ENCODE measurements at places on chromosomes 6 and 20.

- H3K27ac ChIP-seq, result no peak overlapping the region
- H3K4me1 ChIP-seq, result peaks cover 19% of the 10 kb centered on the region
- no peak overlapping the region for H3K4me3 ChIP-seq
Measured at GRCh38 chr6:25670208-25670607, 18.2 kb downstream of the SCGN start.

GRCh38 chr6:7906741-7907140, 3.8 kb downstream of the TXNDC5 start:
- DNase-seq, result no peak
- no peak overlapping the region for H3K4me3 ChIP-seq
- H3K27me3 ChIP-seq, result no peaks in the 10 kb centered on the region
- H3K36me3 ChIP-seq, result peaks cover 39% of the 10 kb centered on the region

- no peak overlapping the region for H3K27ac ChIP-seq
- no peak overlapping the region for H3K4me3 ChIP-seq
- DNase-seq, result no peak
- H3K27me3 ChIP-seq, result no peaks in the 10 kb centered on the region
Measured at GRCh38 chr6:126261792-126262421, 78.0 kb upstream of the CENPW start.

- no peaks in the 10 kb centered on the region for H3K27me3 ChIP-seq
- H3K36me3 ChIP-seq, result no peaks in the 10 kb centered on the region
Measured at GRCh38 chr6:155185544-155185943, 78.3 kb upstream of the CLDN20 start.

DNA sequence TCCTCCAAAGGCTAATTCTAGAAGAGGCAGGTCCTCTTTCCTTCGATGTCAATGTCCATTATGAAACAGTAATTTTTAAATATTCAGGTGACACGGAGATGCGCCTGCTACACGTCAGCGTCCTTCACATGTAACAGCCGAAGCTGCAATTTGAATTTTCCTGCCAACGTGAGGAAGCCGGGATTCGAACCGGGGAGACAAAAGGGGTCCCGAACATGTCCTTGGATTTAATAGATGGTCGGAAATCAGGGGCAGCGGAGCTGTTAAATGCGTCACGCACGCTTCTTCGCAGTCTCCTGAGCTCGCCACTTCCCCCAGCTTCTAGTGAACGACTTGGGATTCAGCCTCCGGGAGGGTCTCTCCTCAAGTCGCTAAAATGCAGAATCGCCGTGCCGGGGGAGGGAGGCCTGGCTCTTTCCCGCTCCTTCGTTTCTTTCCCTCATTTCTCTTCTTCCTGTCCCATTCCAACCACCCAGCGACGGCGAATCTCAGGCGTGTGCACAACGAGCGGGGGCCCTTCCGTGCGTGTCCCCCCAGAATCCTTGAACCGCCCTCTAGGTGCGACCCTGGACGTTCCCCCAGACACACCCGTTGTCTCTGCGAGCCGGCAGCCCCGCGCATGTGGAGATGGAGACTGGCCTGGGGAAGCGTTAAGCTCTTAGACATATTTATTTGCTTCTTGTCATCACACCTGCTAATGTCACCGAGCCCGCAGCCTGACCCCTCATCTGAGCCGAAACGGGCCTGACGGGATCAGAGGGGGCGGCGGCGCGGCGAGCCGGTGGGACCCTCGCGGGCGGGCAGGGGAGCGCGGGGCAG, 1.3 kb upstream of the FOXC1 start:
- 0 out of 2 replicates have a peak, but pooled peaks cover 4% of the 10 kb centered on the region for H3K36me3 ChIP-seq
- peak overlapping the region; percentile 70 for H3K4me3 ChIP-seq
- no peak for DNase-seq

GRCh38 chr6:161444464-161444863, 170.6 kb upstream of the AGPAT4 start:
- H3K4me1 ChIP-seq, result peaks cover under 1% of the 10 kb centered on the region
- H3K27ac ChIP-seq, result no peak overlapping the region
- no peaks in the 10 kb centered on the region for H3K36me3 ChIP-seq
- DNase-seq, result no peak
- no peaks in the 10 kb centered on the region for H3K27me3 ChIP-seq
- H3K4me3 ChIP-seq, result no peak overlapping the region

DNA sequence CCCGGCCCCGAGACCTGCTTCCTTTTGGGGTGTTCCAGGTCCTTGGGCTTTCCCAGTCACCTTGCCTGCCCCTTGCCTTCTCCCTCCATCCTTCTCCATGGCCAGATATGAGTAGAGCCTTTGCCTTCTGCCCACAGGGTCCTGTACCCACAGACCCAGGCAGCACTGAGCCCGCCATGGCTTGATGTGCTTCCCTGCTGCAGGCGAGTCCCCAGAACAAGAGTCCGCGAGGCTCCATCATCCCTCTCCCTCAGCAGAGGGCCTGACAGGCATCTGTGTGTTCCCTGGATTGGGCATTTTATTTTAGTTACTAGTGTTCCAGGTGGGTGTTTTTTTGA, 21.9 kb downstream of the PYGB start:
- peaks cover 2% of the 10 kb centered on the region for H3K36me3 ChIP-seq
- H3K27me3 ChIP-seq, result no peaks in the 10 kb centered on the region
- no peak overlapping the region for H3K4me3 ChIP-seq
- H3K27ac ChIP-seq, result no peak overlapping the region
- no peaks in the 10 kb centered on the region for H3K4me1 ChIP-seq

- no peak for DNase-seq
- no peaks in the 10 kb centered on the region for H3K36me3 ChIP-seq
- H3K27ac ChIP-seq, result no peak overlapping the region
- H3K4me1 ChIP-seq, result peaks cover 6% of the 10 kb centered on the region
Measured at GRCh38 chr6:11409371-11409770, 128.2 kb upstream of the TMEM170B start.

DNA sequence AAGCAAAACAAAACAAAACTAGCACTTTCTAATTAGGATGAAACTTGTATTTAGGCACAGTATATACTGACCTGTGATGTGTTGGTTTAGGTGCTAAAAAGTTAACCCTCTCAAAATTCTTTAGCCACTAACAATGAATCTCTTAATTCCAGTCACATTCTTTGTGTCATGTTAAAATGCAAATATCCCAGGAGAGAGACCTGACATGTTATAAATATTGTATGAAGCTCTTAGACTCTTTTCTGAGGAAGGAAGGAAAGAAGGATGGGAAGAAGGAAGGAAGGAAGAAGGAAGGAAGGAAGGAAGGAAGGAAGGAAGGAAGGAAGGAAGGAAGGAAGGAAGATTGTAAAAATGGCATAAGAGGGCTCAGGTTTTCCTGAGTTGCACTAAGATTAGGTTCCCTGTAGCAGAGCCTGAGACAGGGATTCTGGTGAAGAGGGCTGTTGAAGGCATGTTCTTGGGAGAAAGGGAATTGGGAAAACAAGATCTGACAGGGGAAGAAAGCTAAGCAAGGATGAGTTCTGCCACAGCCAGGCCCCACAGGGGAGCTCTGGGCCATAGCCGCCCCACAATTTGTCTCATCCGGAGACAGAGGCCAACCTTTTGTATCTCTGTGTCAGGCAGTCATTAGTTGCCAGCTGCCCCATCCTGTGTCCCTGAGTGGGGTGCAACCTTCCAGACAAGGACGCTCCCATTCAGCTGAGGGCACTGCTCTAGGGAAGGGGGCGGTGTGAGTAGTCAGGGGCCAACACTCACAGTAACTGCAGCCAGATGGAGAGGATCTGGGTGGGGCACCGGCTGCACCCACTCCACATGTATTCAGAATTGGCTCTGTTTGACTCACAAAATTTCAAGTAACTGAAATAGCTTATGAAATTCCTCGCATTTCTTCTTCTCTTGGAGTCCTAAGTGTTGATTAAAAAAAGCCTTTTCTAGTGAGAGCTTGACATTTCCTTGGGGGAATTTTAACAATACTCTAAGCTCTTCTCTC, 189.3 kb upstream of the ARG1 start:
- H3K36me3 ChIP-seq, result no peaks in the 10 kb centered on the region
- no peak overlapping the region for H3K4me3 ChIP-seq
- H3K27me3 ChIP-seq, result no peaks in the 10 kb centered on the region

DNA sequence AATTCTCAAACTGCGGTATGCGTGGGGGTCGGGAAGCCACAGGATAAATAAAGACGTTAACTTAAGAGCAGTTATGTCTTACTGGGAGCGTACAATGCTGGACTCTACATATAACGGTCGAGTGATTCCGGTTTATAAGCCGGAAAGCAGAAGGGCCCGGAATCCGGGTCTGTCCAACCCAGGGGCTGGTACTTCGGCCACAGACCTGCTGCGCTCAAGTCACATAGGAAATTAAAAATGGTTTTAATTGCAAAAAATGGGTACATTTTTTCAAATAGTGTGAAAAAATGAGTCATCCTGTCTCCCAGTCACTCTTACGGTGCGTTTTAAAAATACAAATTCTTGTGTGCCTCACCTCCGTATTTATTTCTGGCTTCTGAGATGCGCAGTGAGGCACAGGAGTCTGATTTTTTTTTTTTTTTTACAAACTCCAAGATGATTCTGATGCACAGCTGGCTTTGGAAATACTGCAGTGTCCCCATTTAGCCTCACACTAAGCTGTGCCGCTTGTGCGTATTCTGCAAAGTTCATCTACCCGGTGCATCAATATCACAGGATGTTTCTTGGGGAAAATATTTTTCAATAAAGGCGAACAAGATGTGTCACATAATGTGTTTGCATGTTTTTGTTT, 1.0 kb downstream of the PCIF1 start:
- no peaks in the 10 kb centered on the region for H3K27me3 ChIP-seq
- no peak for DNase-seq
- peaks cover 14% of the 10 kb centered on the region for H3K36me3 ChIP-seq

DNA sequence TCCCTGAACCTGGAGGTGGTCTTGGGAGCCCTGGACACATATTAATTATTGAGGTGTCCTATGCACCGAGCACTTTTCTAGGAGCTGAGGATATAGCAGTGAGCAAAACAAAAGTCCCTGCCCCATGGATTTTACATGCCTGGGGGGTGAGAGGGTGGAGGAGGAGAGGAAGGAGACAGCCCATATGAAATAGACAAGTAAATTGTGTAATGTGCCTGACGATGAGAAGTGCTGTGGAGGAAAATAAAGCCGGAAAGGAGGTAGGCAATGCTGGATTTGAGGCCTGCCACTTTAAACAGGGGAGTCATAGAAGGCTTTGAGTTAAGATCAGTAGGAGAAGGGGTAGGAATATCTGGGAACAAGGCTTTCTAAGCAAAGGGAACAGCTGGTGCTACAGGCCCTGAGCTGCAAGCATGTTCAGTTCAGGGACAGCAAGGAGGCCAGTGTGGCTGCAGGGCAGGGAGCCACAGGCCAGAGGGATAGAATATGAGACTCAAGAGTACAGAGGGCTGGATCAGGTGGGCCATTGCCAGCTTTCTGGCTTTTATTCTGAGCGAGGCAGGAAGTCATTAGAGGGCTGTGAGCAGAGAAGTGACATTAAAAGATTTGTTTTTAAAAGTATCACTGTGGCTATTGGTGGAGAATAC, 19.1 kb upstream of the MYLIP start:
- H3K4me3 ChIP-seq, result no peak overlapping the region
- no peaks in the 10 kb centered on the region for H3K36me3 ChIP-seq
- no peak overlapping the region for H3K27ac ChIP-seq
- no peaks in the 10 kb centered on the region for H3K4me1 ChIP-seq
- H3K27me3 ChIP-seq, result no peaks in the 10 kb centered on the region

GRCh38 chr6:22401932-22402331, 105.1 kb upstream of the PRL start:
- no peaks in the 10 kb centered on the region for H3K4me1 ChIP-seq
- no peak overlapping the region for H3K27ac ChIP-seq
- no peaks in the 10 kb centered on the region for H3K36me3 ChIP-seq

GRCh38 chr6:156451088-156451487, 326.1 kb upstream of the ARID1B start:
- H3K4me1 ChIP-seq, result no peaks in the 10 kb centered on the region
- no peak for DNase-seq
- H3K36me3 ChIP-seq, result no peaks in the 10 kb centered on the region
- no peaks in the 10 kb centered on the region for H3K27me3 ChIP-seq
- H3K4me3 ChIP-seq, result no peak overlapping the region

DNA sequence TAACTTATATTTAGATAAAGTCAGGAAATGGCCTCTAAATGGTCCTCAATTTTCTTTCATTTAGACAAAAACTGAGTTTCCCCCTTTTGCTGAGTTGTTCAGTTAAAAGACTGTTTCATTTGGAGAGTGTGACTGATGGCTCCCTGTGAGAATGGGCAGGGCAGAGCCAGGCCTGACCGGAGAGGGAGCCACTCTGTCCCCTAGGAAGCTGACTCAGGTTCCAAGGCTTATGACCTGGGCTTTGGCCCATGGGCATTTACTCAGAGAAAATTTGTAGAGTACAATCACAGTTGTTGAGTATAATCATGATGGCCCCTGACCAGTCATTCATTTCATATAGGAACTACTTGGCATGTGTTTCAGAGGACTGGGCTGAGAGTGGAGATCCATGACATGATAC, 37.0 kb upstream of the AIG1 start:
- no peaks in the 10 kb centered on the region for H3K27me3 ChIP-seq
- no peak for DNase-seq
- no peak overlapping the region for H3K27ac ChIP-seq
- H3K4me3 ChIP-seq, result no peak overlapping the region
- H3K4me1 ChIP-seq, result no peaks in the 10 kb centered on the region
- H3K36me3 ChIP-seq, result no peaks in the 10 kb centered on the region

DNA sequence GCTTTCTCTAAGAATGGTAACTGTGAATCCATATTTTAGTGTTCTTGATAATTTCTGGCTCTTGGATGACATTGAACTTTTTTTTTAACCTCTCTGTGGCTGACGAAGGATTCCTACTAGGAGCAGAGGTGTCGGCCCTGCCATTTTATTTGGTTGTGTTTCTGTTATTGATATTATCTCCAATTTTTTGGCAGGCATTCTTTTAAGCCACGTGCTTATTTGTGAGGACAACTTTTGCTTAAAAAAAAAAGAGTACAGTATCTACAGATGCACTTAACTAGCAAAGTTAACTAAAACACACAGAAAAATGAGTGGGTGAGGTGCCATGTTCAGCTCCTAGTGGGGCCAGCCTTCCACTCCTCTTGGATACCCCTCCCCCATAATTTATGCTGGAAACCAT, 1.1 kb downstream of the FANCE start:
- no peaks in the 10 kb centered on the region for H3K27me3 ChIP-seq
- H3K4me3 ChIP-seq, result peak overlapping the region; percentile 72
- no peak for DNase-seq

DNA sequence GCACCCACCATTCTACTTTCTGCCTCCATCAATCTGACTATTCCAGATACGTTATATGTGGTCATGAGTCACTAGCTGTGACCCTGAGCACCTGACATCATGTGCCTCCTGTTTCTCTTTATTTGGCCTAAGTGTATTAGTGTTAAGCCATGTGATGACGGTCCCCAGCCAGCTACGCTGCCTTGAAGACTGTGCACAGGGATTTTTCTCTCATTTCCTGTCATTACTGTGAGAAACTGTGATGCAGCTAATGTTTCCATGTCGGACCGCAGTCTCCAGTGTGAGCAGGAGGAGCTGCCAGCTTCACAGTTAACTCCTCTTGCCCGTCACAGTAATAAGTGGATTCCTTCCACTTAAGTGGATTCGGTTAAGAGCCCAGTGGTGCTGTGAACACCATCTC, 9.9 kb upstream of the SPATS1 start:
- no peaks in the 10 kb centered on the region for H3K36me3 ChIP-seq
- no peak overlapping the region for H3K27ac ChIP-seq
- no peak for DNase-seq
- H3K27me3 ChIP-seq, result peaks cover 10% of the 10 kb centered on the region
- no peak overlapping the region for H3K4me3 ChIP-seq

GRCh38 chr6:43275801-43276576, 22.1 kb upstream of the SLC22A7 start:
- H3K36me3 ChIP-seq, result no peaks in the 10 kb centered on the region
- no peaks in the 10 kb centered on the region for H3K4me1 ChIP-seq
- no peaks in the 10 kb centered on the region for H3K27me3 ChIP-seq
- H3K4me3 ChIP-seq, result no peak overlapping the region

- H3K36me3 ChIP-seq, result no peaks in the 10 kb centered on the region
- no peaks in the 10 kb centered on the region for H3K4me1 ChIP-seq
- no peaks in the 10 kb centered on the region for H3K27me3 ChIP-seq
Measured at GRCh38 chr6:103105686-103106085, 1712.2 kb downstream of the GRIK2 start.

All from HCT116 (cell line).